ENCODE measurements at places on chromosomes 16 and 17.

DNA sequence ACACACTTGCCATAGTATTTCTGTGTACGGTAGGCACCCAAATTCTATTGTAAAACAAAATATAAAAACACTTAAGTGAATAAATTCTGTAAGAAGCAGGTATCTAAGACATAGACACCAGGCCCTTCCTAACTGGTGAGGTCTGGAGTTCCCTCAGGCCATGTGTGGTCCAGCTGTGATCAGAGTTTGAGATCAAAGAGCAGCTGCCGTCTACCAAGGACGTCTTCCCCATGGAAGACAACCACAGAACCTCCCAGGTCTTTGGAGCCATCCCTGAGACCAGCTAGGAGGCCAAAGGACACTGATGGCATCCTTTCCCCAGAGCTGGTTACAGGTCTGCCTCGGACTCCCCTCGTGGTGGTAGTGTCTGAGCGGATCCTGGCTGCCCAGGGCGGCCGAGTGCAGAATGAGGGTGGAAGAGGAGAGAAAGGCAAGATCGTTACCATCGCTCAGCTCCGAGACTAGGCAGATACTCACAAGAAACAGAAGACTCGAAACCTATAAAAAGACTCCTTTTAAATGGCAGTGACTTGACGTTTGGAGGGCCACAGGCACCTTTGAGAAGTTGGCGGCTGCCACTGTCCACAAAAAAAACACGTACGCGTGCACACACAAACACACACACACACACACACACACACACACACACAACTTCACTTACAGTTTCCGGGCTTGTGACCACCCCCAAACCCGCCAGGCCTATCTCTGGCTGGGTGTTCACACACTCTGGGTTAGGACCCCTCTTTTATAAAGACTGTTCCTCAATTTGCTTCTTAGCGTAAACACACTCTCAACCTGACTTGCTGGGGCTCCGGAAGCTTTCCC is 7.5 kb downstream of the TIMP2 start:
- DNase-seq = no peak

DNA sequence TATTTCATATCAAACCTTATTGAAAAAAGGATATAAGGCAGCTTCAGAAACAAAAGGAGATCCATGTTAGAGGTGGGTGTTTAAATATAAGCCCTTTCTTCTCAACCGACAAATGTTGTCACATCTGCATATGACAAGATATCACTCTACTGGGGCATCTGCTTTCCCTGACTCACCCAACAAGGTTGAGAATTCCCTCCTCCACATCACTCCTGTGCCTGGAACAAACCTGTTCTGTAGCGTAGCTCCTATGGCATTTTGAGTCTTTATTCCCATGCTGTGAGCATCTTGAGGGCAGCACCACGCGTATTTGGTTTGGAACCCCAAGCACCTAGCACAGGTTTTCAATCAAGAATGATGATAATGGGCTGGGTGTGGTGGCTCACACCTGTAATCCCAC is 59.4 kb upstream of the ZFHX3 start:
- no peak for DNase-seq

DNA sequence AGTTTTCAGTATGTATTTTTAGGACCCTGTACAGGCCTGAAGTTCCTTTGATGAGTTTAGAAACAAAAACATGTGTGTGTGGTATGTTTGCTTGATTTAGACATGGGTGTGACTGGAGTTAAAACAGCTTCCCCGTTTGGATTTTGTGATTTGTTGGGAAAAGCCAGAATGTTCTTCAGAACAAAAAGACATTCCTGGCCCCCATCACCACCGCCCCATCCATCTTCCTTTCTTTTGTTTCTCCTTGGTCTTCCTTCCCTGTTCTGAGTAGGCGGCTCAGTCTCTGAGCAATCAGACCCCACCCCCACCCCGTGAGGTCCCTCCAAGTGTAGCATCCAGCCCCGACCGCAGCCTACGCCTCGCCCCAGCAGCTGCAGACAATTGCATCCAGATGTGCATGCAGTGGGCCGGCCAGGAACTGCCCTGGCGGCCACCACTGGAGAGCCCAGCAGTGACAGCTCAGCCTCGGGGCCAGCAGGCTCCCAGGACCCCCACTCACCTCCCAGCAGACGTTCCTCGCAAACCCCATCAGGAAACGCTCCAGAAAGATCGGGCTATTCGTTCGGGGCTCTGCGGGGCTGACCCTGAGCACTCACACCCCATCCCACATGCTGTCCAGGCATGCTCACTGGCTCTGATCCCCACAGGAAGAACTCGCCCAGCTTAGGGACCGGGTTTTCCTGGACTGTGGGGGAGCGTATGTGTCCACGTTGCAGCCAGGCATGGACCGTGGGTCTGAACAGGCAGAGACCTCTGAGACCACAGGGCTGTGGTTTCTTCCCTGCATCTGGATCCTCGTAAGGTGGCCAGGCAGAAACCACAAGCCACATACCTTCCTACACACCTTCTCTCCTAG is 99.8 kb upstream of the CDH5 start:
- DNase-seq = peak; percentile 87

DNA sequence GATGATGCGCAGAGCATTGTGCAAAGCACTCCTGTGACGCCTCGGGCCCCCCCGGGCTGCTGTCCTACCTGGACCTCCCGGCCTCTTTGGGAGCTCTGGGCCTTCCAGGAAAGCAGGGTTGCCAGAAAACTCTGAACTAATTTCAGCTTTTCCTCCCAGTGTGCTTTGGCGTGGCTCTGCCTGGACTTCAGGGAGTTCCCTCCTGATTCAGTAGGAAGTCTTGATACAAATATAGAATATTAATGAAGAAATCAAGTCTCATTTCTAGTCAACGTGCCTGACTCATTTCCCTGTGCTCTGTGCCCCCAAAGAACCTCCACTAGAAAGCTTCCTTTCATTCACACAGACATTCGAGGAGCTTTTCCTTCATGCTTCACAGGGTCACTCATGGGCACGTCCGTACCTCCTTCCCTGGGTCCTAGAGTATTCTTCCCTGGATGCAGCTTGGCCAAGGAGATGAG is 84.0 kb upstream of the NOL11 start:
- DNase-seq = no peak

- no peak for DNase-seq
These were observed 121.9 kb downstream of the DNAH3 start for GRCh38 chr16:21028728-21029127.

- no peak for DNase-seq
These were observed 1.2 kb upstream of the TMEM204 start for GRCh38 chr16:1532081-1532760.

- no peak for DNase-seq
These were observed 10.9 kb downstream of the SLC13A2 start for GRCh38 chr17:28484296-28484695.

DNA sequence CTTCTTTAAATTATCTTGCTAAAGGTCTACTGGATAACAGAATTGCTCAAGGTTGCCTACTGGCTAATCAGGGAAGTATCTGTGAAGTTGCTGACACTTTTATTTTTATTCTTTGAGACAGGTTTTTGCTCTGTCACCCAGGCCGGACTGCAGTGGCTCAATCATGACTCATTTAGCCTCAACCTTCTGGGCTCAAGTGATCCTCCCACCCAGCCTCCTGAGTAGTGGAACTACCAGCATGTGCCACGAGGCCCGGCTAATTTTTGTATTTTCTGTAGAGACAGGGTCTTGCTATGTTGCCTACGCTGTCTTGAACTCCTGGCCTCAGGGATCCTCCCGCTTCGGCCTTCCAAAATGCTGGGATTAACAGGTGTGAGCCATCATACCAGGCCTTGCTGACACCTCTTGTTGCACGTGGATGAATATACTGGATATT is 43.1 kb downstream of the GLG1 start:
- no peak for DNase-seq

DNA sequence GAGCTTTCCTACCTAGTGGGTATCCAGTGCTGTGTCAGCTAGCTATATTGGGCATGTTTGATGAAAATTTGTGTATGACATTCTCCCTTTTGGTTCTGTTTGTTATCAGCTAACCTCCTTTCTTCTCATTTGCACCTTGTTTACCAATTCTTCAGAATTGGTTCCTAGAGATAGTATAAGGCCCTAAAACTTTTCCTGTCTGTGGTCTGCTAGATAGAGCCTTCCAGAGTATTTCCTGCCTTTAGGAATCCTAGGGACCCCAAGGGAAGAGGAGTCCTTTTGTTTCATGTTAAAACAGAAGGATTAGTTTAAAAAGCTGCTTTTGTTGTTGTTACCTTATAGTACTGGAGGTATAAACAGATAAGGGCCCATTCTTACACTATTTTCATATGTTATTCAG is 11.5 kb downstream of the MAP3K3 start:
- DNase-seq = no peak

DNA sequence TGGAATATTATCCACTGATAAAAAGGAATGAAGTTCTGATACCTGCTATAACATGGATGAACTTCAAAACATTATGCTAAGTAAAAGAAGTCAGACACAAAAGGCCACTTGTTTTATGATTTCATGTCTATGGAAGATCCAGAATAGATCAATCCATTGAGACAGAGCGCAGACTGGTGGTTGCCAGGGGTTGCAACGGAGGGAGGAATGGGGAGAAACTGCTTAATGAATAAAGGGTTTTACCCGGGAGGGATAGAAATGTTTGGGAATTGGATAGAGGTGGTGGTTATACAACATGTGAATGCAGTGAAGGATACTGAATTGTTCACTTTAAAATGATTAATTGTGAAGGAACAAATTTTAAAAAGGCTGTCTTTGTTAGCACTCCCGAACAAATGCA is 30.2 kb downstream of the WDR59 start:
- no peak for DNase-seq

DNA sequence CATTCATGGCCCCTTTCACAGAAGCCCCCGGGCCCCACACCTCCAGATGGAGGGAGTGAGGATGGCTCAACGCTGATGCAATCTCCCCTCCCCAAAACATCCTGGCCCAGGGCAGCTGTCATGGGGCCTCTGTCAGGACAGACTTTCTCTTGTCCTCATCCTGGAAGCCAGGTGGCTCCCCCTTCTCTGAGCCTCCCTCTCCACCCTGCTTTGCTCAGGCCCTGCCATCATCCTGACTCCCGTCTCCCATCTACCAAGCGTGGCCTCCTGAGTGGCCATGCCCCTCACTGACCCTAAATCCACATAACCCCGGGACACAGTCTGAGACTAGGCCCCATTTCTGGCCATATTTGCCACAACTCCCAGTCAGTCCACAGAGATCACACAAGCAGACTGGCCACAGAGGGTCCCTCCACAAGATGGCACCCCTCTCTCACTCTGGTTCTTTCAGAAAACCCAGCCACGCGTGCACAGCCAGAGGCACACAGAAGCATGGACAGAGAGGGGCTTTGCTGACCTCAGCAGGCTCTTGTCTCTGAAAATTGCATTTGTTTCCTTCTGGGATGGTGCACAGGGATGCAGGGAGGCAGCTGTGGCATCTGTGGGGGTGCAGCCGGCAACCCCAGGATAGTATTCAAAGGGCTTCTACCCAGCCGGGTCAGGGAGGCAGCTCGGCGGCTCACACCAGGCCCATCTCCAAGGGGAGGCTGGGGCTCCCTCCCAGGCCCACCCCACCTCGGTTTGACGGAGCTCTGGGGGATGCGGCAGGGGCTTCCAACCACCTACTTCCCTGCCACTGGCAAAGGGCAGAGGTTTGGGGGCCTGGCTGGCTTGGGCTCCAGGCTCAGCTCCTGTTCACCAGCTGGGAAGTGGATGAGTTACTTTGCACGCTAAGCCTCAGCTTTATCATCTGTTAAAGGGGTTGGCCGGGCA is 16.9 kb downstream of the DOC2B start:
- DNase-seq = peak; percentile 88

GRCh38 chr17:75289832-75290337 is 652 bp upstream of the SLC25A19 start:
- no peak for DNase-seq

- no peak for DNase-seq
These were observed 14.8 kb upstream of the CDH11 start for GRCh38 chr16:65136681-65137080.

DNA sequence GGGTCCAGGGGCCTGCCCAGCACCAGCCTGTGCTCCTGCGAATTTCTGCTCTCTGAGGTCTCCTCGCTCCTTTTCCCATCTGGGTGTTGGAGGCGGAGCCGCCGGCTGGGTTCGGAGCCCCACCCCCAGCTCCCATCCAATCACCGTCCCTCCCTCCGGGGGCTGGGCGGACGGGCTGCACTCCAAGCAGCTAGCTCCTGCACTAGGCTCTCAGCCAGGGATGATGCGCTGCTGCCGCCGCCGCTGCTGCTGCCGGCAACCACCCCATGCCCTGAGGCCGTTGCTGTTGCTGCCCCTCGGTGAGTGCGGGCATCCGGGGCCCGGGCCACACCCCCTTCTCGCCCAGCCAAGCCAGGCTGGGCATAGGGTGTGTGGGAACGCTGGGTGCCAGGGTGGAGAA is at the start of gene NRN1L:
Gene NRN1L, plus strand, starts transcription at position 202 of the 400 bp plus-strand sequence. Its CDS starts 19 bp downstream, at position 221.
- DNase-seq = peak; percentile 99

DNA sequence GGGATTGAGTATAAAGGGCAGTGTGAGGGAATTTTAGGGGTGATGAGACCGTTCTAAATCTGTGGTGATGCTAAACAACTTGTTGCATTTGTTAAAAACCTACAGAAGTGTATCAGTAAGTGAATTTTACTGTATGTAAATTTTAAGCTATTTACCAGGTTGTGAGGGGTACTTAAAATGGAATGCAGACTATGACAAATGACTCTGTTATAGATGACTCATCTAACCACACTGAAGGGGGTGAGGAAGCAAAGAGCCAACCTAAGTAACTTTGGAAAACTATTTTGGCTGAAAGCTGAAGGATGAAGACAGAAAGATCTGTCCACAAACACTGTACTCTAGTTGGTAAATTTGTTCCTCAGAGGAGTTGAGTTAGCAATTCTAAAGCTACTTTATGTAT is 5.3 kb upstream of the MKS1 start:
- no peak for DNase-seq

GRCh38 chr17:75558666-75559530 is 28.7 kb upstream of the MYO15B start:
- DNase-seq = no peak

- DNase-seq = no peak
These were observed 32.5 kb downstream of the ABCC12 start for GRCh38 chr16:48123104-48123788.

DNA sequence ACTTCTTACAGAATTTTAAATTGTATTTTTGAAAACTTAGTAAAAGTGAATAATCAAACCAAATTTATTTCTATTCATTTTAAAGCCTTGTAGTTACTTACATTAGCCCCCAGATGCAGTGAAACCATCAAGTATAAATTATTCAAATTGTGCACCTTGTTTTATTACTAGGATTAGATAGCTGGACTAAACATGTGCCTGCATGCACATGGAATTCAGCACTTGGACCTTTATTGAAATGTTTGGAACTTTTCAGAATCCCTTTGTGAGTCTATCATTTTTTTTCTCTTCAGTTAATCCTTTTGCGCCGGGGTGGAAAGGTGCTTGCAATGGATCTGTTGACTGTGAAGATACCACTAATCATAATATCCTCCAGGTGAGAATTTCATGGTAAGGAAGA is 4.7 kb downstream of the ZPBP2 start:
- DNase-seq = no peak

DNA sequence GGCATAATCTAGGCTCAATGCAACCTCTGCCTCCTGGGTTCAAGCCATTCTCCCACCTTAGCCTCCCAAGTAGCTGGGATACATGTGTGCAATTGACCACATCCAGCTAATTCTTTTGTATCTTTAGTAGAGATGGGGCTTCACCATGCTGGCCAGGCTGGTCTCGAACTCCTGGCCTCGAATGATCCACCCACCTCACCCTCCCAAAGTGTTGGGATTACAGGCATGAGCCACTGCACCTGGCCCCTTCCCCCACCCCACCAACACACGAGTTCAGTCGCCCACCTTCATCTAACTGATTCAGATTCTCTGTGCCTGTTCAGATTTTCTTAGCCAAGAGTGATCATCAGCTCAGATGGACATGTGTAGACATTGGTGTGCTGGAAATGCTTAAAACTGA is 25.0 kb upstream of the METTL9 start:
- DNase-seq = no peak

Measured in SK-N-SH (cell line).